Natural killer cell treated with Interleukin-12 subunit alpha and Interleukin-12 subunit beta and Interleukin-15 and Interleukin-18, amount 100 ng/mL, for 72 hours (primary cell): ENCODE measurements at places on chromosomes 6 and 20. TPM values are rescaled to one million over a fixed set of nuclear protein-coding genes. Genes with fewer than 3 reads are reported as not detected.

Gene KIAA1755
- total RNA-seq, result not detected

Gene PTCRA
- total RNA-seq, result not detected

Gene SLC26A8
- not detected for total RNA-seq

Gene F13A1
- not detected for total RNA-seq

Gene SCUBE3
- total RNA-seq, result 0.14 TPM

Gene SAMD5
- total RNA-seq, result not detected

Gene EEF1A1
- total RNA-seq, result 6,056 TPM

Gene IL17A
- total RNA-seq, result 0.22 TPM

Gene OSER1
- total RNA-seq, result 21.9 TPM

Gene SLC4A11
- total RNA-seq, result 1.9 TPM

Gene KHDC1
- 14.9 TPM for total RNA-seq

Gene TRIM31
- not detected for total RNA-seq

Gene PTK6
- not detected for total RNA-seq

Gene TTK
- 27.4 TPM for total RNA-seq

Gene TXLNB
- not detected for total RNA-seq

Gene PTPRA
- total RNA-seq, result 50.4 TPM

Gene HRH3
- total RNA-seq, result not detected
